ENCODE measurements at places on chromosomes 16 and 17. TPM values are rescaled to one million over a fixed set of nuclear protein-coding genes. Genes with fewer than 3 reads are reported as not detected.

Gene SLC6A2
- not detected for total RNA-seq

Gene TNK1
- total RNA-seq: 1.2 TPM

Gene PRCD
- 1.2 TPM for total RNA-seq

Gene SNAI3
- under 0.01 TPM for total RNA-seq

Gene NEUROD2
- total RNA-seq: not detected

Gene C16orf96
- total RNA-seq: not detected

Gene PVALEF
- not detected for total RNA-seq
